Right ventricle myocardium inferior (tissue), 1 donor: ENCODE measurements at places on chromosomes 7 and 10. TPM values are rescaled to one million over a fixed set of nuclear protein-coding genes. Genes with fewer than 3 reads are reported as not detected.

The BTBD16 gene
- not detected for total RNA-seq

GRCh38 chr10:59962756-59963155 lies 56.4 kb upstream of the CCDC6 start:
- no peak for DNase-seq

DNA sequence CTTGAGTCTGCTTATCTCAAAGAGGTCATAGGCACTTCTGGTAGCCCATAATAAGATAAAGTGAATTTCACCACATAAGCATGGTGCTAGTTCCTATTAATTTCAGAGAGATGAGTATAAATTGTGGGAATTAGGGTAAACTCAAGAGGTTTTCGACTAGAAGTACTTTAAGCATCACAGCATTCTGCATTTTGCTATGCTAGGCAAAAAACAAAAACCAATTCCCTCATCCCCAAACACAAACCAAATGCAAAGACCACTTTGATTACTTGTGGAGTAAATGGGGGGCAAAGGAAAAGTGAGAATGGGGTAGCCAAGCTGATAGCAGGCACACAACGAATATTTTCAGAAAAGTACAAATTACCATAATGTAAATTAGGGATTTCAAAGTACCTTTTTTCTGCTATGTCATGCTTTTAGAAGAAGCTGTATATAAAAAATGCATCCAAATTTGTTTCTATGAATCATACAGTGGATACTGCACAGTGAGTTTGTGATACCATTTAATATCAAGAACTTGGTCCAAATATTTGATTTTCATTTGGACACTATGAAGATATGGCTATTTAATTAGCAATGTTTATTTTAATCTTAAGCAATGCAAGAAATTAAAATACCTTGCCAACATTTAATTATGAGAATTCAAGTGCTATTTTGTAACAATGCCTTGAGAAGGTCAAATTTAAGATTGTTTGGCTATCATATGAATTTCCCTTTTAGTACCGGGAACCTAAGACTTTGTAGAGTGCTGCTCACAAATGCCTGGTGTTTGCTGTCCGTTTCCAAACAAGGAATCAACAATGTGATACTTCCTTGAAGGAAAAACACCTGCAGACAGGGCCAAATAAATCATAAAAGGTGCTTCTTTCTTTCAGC lies 455.5 kb downstream of the PHTF2 start:
- no peak for DNase-seq

The TWIST1 gene
- 1.6 TPM for total RNA-seq

- DNase-seq, result no peak
Observed at GRCh38 chr10:7547829-7548228, 118.9 kb downstream of the ITIH5 start.

DNA sequence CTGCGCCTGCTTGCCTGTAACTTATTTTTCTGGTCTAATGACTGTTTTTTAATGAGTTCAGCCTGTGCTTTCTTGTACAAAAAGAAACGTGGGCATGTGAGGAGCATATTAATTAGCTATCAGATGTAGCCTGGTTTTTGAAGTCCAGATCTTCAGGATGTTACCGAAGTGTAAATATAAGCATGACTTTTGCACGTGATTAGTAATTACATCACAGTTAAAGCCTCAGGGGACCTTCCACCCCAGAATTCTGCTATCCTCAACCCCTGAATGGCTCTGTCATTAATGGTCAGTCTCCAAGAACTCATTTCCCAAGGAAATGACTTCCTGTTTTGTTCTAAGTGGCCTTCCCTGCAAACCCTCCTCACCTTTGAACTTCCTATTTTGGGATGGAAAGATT lies 2.1 kb upstream of the PRXL2A start:
- no peak for DNase-seq

GRCh38 chr10:6956562-6956961 lies 376.5 kb upstream of the PRKCQ start:
- DNase-seq, result no peak

The TRPV6 gene
- not detected for total RNA-seq

The SDK1 gene
- total RNA-seq, result 2.3 TPM

GRCh38 chr7:48087349-48087748 lies 1.7 kb upstream of the UPP1 start:
- no peak for DNase-seq

GRCh38 chr7:17333221-17333620 lies 34.8 kb downstream of the AHR start:
- DNase-seq, result no peak

DNA sequence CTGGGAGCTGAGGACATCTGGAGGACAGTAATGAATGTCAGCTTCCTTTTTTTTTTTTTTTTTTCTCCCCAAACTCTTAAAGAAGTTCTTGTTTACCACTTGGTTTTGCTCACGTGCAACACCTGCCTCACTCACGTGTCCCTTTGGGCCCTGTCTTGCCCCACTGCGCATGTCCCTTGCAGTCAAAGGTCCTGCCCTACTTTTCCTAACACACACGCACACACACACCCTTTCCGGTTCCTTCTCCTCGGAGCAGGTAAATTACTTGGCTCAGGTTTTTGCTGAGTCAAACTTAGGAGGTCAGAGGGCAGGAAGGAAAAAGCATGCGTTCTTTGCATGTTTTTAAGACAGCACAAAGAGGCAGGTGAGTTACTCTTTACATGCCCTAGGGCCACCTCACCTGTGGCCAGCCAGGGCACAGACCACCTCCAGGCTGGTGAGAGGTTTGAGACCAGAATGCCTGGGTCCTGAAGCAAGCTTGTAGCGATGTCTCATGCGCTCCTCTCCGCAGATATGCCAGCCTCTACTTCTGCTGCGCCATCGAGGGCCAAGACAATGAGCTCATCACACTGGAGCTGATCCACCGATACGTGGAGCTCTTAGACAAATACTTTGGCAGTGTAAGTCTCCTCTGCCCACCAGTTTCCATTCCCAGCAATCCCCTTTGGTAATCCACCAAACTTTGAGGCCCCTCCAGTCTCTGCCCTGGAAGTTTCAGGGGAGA lies 2.8 kb downstream of the AP1S1 start:
- DNase-seq, result no peak

DNA sequence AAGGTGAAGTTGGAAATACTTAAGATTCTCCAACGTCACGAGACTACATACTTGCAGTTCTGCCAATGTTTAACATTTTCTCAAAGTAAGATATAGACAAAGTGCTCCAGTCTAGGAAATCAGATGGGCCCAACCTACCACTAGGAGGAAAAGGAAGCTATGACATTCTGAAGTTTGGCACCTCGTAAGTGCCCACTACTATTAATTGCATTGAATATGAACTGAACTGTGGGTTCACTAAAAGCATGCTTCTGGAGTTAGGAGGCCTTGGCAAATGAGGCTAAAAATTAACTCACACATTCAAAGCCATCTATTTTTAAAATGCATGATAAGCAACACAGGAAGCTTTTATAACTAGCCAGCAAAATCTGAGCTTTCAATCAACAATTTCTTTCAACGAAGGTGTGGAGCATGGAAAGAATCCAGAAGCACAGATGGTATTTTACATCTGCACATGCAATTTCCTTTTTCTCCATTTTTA lies 149.7 kb downstream of the LRRTM3 start:
- DNase-seq, result no peak

DNA sequence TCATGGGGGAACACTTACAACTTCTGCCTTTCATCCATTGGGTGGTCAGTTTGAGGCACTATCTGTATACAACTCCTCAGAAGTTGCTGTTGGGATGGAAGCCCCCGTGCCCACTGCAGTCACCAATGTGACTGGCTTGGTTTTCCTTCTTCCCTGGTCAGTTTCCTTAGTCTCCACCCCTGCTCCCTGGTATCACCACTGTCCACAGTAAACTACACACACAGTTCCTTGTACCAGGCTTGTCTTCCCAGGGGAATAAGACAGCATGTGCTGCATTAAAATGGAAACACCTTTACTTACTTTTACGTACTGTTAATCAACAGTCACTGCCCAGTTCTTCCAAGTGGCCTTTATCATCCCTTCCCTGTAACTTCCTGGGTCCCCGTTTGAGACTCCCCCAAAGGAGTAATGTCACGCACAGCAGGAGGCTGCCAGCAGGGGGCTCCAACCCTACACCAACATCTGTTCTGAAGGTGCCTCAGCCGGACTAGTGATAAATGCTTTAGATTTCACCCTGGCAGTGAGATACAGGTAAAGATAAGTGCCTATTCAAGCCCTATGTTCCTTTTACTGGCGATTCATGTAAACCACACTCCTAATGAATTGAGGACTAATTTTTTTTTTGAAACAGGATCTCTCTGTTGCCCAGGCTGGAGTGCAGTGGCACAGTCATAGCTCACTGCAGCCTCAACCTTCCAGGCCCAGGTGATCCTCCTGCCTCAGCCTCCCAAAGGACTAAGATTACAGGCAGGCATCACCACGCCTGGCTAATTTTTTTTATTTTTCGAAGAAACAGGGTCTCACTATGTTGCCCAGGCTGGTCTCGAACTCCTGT lies 45.3 kb upstream of the PIK3AP1 start:
- DNase-seq, result peak; percentile 83

DNA sequence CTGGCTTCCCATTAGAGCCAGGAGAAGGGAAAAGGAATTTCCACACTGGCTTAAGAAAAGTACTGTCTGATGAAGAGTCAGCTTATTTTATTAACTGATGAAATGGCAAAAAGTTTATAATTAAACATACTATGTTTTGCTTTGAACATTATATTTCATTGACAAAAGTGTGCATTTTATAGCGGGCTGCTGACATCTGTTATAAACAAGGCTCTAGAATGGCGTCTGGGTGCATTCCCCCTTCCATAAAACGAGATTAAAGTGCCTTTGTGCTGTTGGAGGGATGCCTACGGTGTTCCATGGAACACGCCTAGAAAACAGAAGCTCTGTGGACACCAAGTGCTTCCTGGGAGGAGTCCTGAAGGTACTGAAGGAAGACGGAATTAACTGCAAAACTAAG lies 220.2 kb downstream of the SNX10 start:
- no peak for DNase-seq

DNA sequence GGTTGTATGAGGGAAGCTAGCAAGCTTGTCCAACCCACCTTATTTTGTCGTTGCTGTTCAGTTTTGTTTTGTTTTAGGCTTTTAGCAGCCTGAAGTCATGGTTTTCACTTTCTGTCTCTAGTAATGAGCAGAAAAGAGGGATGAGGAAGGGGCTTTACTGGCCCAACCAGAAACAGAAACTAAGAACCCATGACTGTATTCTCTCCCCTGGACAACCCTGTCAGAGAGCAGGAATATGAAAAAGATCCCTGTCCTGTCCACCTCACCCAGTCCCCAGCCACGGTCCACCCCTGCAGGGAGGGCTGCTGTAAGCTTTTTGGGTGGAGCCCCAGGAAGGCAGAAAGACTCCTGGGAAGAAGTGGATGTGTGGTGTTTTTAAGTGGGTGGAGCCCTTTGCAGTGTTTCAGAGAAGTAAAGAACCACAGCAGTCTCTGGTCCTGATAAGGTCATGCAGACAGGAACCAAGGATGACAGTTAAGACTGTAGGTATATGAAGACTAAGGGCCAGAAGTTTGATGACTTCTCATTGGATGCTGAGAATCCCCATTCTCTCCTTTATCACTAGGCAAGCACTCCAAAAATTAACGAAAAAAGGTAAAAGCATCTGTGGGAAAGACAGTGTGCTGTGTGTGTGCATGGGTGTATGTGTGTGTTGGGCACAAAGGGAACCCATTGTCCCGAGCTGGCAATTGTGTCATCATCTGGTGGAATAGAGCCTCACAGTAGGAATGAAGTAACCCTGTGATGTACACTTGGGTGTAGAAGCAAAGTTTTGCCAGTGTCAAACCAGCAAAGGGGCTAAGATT lies 13.8 kb downstream of the MRPL32 start:
- no peak for DNase-seq

DNA sequence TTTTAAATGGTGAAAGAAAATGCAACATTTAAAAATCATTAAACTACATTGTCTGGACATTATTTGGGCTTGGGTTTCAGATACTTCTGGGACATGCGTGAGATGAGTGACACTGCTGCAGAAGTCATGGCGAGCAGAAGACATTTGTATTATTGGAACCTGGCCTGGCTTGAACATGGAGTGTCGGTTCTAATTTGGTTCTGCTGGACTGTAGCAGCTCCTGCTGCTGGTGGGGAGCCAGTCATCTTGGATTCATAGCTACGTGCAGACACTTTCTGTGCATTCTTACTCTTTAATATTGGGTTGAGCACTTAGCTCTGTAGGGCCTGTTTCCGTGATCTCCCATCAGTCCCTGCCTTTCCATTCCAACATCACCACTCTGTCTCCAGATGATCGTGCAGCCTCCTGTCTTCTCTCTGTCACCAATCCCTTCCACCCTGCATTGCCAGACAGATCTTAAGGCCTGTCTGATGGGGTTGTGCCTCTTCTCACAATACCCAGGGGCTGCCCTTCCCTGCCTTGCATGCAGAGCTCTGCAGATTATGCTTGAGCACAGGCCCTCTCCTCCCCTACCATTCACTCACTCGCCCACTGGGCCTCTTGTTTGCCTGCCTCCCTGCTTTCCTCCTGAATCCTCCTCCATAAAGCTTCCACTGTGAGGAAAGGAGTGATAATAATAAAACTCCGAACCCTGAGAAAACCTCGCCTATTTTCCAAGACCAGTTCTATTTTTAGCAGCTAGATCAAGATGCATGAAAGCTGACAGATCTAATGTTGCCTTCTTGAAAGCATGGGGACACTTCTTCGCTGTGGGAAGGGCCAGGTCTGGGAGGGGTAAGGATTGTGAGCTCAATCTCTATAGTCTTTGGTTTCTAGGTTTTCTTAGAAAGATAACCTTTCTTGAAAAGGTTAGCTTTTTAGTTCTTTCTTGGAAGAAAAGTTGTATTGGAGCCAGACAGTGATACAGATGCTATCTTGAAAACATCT lies 32.9 kb downstream of the CELF2 start:
- DNase-seq, result no peak

The TACC2 gene
- total RNA-seq, result 341 TPM

DNA sequence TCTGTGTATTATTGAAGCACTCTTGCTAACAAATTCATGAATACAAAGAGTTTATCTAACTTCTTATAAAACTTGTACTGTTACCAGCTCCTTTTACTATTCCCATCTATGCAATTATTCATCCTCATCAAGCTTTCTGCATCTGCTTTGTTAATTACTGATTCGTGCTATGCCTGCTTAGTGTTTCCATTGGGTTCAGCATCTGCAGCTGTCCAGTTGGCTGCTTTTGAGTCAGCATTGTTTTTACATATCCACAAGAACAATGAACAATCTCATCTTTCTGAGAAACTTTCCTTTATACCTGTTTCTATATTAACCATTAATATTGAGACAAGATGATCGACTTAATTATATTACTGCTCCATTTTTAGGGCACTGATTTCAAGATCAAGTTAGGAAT lies 19.6 kb upstream of the ANLN start:
- no peak for DNase-seq

The ASNS gene
- 6.7 TPM for total RNA-seq

The HGF gene
- 3.1 TPM for total RNA-seq

- no peak for DNase-seq
Observed at GRCh38 chr7:152596824-152597223, 79.1 kb downstream of the XRCC2 start.

GRCh38 chr10:74912682-74913081 lies 86.3 kb downstream of the KAT6B start:
- no peak for DNase-seq

The FAM107B gene
- total RNA-seq, result 4.2 TPM

- no peak for DNase-seq
Observed at GRCh38 chr10:101766306-101766705, 9.6 kb downstream of the FGF8 start.

The CLCN1 gene
- total RNA-seq, result not detected
